ENCODE measurements at places on chromosomes 16 and 17. TPM values are rescaled to one million over a fixed set of nuclear protein-coding genes. Genes with fewer than 3 reads are reported as not detected.

Gene SLC16A6
- 2.8 TPM for total RNA-seq

Gene MED1
- 64.7 TPM for total RNA-seq

Gene LGALS9B
- not detected for total RNA-seq

Gene NRN1L
- total RNA-seq = not detected

- DNase-seq = no peak
These were observed 64.9 kb downstream of the IRF8 start for GRCh38 chr16:85963753-85964285.
